ENCODE measurements at places on chromosomes 1 and 21.

- DNase-seq = no peak
These were observed 41.6 kb upstream of the PADI1 start for GRCh38 chr1:17163371-17163770.

- DNase-seq = no peak
These were observed 29.1 kb downstream of the STPG1 start for GRCh38 chr1:24384251-24385090.

DNA sequence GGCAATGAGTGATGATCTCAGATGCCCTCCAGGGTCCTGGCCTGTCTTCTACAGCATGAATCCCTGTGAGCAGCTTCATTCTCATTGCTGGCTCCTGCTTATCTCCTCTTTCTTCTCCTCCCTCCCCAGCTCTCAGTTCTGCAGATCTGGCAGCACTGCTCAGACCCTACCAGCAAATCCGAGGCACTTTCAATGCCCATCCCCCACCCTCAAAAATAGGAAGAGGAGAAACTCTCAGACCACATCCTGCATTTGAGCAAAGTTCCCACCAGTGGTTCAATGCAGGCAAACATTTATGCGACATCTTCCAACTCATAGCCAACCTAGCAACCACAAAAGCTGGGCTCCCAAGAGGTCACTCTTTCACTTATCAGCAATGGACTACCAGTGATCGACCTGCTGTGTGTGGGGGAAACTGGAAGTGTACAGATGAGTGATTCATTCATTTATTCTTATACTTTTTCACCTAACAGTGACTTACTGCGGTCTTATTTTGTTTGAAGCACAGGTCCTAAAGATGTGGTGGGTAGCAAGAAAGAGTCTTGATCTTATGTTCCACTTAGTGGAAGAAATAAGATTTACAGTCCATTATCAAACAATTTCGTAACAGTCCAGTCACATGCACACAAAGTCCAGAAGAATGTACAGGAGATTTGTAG lies 5.8 kb upstream of the CHI3L2 start:
- peak; percentile 93 for DNase-seq

DNA sequence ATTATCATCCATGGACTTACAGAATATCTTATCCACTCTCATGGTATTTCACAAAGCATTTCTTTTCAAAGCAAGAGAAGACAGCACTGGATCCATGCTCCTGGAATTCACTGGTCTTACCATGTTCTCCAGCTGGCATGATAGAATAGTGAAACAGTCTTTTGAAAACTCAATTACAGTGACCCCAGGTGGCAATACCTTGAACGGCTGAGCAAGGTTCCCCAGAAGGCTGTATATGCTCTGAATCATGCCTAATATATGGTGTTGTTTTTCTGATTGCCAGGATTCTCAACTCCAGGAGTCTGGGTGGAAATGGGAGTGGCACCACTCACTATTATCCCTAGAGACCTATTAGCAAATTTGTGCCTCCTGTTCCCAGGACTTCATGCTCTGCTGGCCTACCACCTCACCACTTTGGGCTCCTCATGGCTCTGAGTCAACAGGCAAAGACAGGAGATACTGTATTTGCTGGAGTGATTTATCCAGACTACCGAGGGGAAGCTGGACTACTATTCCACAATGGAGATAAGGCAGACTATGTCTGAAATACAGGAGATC lies 87.6 kb downstream of the CATSPERE start:
- DNase-seq = peak; percentile 39

- no peak for DNase-seq
These were observed 120.2 kb upstream of the SLC45A1 start for GRCh38 chr1:8197493-8198282.

GRCh38 chr1:158819461-158820443 lies 11.4 kb upstream of the MNDA start:
- DNase-seq = no peak

Measured in Karpas-422 (cell line).